ENCODE measurements at places on chromosomes 6 and 20. TPM values are rescaled to one million over a fixed set of nuclear protein-coding genes. Genes with fewer than 3 reads are reported as not detected.

Gene FLOT1
- total RNA-seq = 177 TPM

DNA sequence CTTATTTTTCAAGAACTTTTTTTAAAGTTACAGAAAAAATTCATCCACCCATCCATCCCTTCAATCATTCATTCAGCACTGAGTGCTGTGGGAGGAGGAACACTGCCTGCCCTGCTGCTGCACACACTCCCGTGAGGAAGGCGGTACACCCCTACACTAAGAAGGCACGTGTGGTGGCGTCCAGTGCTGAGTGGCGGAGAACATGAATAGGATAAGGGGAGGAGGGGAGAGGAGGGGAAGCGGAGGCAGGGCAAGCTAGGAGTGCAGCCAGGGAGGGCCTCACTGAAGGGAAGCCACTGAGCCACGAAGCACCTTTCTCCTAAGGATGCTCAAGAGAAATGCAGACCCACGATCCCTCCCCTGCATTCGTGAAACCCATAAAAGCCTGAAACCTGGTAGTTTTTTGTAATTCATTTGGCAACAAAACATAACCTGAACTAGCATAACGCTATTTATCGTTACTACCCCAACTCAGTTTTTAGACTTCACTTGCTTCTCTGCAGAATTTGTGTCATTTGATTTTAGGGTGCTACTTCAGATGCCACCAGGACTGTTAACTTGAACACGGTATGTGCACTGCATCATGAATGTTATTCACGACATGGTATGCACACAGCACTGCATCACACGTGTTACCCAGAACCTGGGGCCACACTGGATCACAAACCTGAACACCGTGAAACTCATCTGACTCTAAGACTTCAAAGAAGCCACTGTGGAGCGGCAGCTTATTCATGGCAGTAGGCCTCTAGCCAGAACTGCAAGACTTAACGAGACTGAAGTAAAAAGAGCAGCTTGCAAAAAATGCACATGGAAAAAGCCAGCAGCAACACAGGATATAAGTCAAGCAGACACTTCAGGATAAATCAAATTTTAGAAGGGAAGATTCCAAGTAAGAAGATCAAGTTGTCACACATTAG lies 3.5 kb downstream of the RNASET2 start:
- DNase-seq = no peak

DNA sequence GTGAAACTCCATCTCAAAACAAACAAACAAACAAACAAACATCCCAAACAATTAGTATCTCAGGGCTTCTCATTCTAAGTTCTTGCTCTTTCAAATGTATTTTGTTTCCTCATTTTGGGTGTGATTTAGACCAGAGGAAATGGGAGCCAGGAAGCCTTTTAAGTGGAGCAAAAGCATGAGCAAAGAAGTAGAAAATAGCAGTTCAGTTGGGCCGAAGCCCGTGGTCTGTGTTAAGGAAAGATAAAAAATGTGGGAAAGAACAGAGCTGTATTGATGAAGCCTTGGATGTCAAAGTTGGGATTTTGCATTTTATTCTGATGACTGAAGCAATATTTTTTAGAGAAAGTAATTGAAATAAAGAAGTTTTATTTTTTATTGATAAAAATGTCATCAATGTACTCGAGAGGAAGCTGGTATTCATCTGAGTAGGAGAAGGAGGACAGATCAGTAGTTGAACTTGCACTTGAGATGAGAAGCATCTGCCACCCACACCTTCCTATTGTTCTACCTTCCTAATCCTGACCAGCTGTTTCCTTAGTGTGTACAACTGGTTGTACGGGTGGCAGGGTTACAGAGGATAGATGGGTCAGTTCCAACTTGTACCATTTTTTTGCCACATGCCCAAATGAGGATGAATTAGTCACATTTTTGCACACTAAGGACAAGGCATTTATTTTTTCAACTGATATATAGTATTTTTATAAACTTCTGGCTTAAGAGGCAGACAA lies 56.1 kb downstream of the KIAA0408 start:
- no peak for DNase-seq

GRCh38 chr6:141464490-141464889 lies 668.2 kb upstream of the GJE1 start:
- DNase-seq = no peak

GRCh38 chr20:19947611-19948264 lies 69.4 kb upstream of the NAA20 start:
- DNase-seq = no peak

- no peak for DNase-seq
These were observed 35.4 kb downstream of the AKAP12 start for GRCh38 chr6:151275121-151275520.

Measured in thoracic aorta (tissue), 2 donors.